NCI-H1092 (cell line): ENCODE measurements at places on chromosomes 3 and 15.
A peak's percentile ranks its signal among the peaks of the same experiment; 100 is the strongest.

GRCh38 chr3:170992854-170993253 is 33.7 kb downstream of the SLC2A2 start:
- no peak for DNase-seq

- peak; percentile 24 for DNase-seq
These were observed 89.0 kb upstream of the STRIT1 start for GRCh38 chr3:155382396-155383042.

DNA sequence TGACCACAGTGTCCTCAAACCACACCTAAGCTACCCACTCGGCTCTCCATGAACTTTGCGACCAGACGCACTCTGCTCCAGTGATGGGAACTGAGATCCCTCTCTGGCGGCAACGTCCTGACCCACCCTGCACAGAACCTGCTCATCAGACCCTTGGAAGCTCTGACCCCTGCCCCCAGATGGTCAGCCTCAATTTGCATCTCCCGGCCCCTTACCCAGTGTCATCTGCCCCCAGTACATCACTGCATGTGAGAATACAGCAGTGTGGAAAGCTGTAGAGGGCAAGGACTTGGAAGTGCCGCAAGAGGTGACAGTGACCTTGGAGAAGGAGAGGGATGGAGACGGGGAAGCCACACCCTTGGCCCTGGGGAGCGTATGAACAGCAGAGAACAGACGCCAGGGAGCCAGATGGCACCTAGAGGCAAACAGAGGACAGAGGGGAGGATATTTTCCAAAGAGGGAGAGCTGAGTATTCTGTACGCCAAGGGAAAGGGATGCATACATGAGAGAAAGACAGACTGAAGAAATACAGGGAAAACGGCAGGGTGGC is 192.0 kb downstream of the XXYLT1 start:
- no peak for DNase-seq

DNA sequence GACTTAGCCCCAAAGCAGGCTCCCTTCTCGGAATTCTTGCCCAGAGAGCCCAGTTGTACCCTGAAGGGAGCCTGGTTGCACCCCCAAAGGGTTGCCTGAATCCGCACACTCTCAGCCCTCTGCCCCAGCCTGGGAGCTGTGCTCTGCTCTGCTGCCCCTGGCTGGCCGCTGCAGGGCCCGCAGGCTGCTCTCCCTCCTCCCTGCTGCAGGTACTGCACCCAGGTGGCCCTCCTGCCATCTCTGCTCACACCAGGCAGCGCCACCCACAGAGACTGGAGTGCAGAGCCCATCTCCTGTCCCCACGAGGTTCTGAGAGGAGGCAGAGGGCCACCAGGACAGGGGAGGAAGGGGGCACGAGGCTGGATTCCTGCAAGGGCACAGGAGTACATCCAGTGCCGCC is 134.2 kb upstream of the NSMCE3 start:
- peak; percentile 2 for DNase-seq

DNA sequence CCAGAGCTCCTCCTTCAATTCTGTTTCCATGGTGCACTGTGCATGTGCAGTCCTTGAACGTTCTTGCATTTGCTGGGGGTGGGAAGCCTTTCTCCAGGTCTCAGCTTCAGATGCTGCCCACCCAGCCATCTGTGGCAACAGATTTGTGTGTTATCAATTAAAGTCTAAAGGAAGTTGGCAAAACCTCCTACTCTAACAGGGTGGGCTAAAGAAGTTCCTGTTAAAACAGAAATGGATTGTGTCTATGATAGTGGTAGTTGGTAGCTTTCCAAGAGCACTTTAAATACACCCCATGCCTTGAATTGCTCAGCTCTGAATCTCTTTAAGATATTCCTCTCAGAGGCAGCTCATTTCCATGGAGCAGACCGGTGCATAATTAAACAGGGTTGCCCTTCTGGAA is 488.0 kb upstream of the SUCLG2 start:
- DNase-seq: no peak

DNA sequence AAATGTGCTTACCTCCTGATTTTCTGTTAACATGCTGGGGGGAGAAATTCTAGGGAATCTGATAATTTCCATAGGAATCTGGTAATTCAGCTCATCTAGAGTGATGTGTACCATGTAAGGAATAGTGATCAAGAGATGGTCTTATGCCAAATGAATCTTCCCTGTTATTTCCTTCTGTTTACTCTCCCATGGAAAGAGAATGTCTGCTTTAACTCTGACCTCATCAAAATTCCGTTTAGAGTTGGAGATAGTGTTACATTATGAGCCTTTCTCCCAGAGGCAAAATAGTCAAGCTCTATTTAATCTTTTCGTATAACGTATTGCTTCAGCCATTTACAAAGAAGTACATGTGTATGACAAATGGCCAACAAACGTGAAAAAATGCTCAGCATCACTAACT is 76.6 kb downstream of the ARHGEF26 start:
- DNase-seq: no peak

GRCh38 chr15:50182219-50183013 is 420 bp downstream of the SLC27A2 start:
- DNase-seq: peak; percentile 9

GRCh38 chr15:48313216-48313615 is 18.0 kb upstream of the DUT start:
- no peak for DNase-seq

- no peak for DNase-seq
These were observed 27.6 kb downstream of the ZNF592 start for GRCh38 chr15:84775867-84776449.

DNA sequence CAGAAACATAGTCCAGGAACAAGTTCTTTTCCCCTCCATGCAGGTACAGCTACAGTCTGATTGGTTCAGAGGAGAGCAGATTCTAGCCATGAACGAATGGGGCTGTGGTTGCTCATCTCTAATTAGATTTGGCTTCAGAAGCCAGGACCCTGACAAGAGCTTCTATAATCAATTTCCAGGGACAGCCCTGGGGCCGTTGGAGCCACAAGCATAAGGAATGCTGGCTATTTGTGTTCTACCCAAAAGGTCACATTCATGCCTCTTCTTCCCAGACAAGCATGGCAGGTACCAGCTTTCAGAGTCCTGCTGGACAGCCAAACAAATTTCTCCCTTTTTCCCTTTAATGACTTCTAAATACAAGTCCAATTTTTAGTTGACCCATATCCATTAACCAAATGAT is 215.5 kb upstream of the LRTM1 start:
- DNase-seq: no peak
